Motor neuron (in vitro differentiated cells): ENCODE measurements at places on chromosomes 4 and X.

GRCh38 chr4:113405874-113406722, 355.4 kb downstream of the CAMK2D start:
- no peak for ATAC-seq

- no peak for ATAC-seq
Measured at GRCh38 chr4:788636-789297, 37.2 kb downstream of the CPLX1 start.

DNA sequence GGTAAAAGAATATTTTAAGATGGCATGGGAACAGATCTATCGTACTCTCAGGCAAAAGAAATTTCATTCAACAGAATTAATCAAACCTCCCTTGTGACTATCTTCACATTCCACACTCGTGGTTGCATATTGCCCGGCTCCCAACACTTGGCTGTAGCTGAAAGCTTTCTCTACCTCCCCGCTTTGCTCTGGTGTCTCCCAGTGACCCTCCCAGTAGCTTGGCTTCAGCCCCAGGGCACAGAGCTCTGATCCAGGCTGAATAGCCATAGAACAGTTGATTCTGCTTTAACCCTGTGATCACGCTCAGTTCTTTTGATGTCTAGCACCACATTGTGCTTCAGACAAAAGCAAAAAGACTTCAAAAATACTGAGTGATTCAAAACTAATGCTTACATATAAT, 24.6 kb downstream of the SLC7A11 start:
- peak; percentile 54 for ATAC-seq

DNA sequence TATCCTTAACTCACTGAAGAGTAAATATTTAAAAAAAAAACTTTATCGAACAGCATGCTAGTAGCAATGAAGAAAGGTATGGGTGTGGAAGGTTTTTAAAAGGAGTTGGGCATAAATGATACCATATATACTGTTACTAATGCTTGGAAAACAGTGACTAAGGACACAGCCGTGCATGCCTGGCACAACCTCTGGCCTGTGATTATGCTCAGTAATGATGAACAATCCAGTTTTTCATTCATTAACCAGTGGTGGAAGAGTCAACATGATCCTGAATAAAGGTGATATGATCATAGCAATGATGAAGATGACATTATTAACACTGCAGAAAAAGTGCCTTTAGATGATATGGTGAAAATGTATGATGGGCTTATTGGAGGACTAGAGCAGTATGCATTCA, 43.9 kb upstream of the GPR50 start:
- ATAC-seq, result no peak

DNA sequence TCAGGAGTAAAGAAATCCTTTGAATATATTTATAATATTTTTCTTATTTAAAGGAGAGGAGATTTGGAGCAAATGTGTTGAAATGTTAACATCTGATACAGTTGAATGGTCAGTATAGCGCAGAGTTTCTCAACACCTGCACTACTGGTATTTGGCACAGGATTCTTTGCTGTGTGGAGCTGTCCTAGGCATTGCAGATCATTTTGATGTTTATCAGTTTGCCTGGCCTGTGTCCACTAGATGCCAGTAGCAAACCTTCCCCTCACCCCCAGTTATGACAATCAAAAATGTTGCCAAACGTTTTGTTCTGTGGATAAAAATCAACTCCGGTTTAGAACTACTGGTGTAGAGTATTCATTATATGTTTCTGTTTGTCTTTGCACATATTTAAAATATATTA, 765.3 kb upstream of the SLIT2 start:
- ATAC-seq, result peak; percentile 61

GRCh38 chrX:261167-261918, 19.8 kb upstream of the PLCXD1 start:
- no peak for ATAC-seq

DNA sequence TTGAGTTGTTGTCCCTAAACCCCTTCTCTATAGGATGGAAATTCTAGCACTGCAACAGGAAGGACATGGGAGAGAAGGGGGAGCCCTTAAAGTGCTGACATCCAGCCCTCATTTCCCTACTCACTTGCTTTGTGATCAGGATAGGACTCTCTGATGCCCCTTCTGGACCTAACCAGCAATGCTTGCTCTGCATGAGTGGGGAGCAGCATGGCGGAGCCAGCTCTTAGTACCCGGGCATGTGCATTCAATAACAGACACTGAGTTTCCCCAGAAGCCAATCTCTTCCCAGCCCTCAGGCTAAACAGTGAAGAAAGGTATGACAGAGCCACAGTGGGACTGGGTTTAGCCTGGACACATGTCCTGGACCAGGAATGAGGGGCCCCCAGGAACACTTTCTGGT, 14.0 kb downstream of the SOD3 start:
- no peak for ATAC-seq
